ENCODE measurements at places on chromosomes 3 and 15.

DNA sequence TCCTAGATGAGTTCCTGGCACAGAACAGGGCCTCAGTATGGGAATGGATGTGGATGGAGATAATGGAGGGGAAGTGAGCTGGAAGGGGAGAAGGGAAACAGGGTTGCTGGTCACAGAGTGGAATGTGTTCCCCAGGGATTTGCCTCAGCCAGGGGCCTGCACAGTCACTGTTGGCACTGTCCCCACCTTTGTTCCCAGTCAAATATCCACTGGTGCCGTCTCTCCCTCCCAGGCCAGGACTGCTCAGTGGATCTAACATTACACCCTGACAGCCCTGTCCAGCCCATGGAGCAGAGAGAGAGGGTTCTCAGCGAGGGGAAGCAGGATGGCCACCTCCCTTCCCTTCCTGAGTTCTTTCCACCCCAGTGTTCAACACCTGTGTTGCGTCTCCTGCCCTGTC is 1.5 kb upstream of the PPP1R2 start:
- DNase-seq, result no peak

- DNase-seq, result no peak
Measured at GRCh38 chr3:125351814-125352456, 23.2 kb downstream of the ZNF148 start.

GRCh38 chr3:42511201-42511600 is 8.8 kb downstream of the VIPR1 start:
- no peak for DNase-seq

- DNase-seq, result no peak
Measured at GRCh38 chr3:163577271-163577670, 1501.0 kb downstream of the SI start.

DNA sequence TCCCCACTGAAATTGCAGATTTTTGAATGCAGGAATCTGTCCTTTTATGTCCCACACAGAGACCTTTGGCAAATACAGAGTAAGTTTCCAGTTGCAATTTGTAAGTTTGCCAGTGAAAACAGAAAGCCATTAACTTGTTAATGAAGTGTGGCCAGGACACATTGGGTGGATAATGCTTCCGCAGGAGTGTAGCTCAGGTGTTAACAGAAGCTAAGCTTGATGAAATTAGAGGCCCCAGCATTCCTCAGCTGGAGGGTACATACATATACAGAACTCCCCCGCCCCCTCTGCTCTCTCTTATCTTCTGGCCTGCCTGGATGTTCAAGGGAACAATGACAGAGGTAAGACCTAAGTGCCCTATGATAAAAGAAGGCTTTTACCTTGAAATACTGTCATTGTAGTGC is 8.1 kb upstream of the LRRC2 start:
- DNase-seq, result peak; percentile 26

DNA sequence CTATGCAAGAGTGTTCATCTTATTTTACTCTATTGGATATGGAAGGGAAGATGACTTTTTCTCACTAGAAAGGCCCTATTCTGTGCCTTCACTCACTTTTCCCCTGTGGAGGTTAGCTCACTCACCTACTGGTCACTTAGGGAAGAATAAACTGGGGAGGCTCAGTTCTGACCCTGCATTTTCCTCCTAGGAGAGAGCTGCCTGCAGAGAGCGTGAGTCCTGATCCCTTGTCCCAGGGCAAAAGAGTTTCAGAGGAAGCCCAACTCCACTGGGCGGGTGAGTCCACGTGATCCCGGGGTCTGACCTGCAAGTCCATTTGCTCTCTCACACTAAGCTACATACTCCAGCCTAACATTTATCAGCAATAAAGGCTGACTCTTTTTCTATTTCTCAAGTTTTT is 8.4 kb downstream of the MORC1 start:
- no peak for DNase-seq

All from astrocyte of the hippocampus (primary cell).